C1 segment of cervical spinal cord (tissue), 14 donors: ENCODE measurements at places on chromosomes 2 and 18.

DNA sequence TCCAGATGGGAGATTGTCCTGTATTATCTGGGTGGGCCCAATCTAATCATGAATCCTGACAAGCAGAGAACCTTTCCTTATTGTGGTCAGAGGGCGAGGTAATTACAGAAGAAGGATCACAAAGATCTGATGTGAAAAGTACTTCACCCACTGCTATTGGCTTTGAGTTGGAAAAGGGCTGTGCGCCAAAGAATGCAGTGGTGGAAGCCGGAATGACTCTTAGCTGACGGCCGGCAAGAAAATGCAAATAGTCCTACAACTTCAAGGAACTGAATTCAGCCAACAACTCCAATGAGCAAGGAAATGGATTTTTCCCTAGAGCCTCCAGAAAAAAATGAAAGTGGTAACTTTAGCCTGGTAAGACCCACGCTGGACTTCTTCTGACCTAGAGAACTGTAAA, 67.3 kb downstream of the CTNNA2 start:
- DNase-seq, result no peak

GRCh38 chr18:46322941-46323340, 218.8 kb downstream of the HAUS1 start:
- DNase-seq, result no peak

GRCh38 chr2:138365581-138365980, 136.0 kb upstream of the SPOPL start:
- DNase-seq, result no peak

DNA sequence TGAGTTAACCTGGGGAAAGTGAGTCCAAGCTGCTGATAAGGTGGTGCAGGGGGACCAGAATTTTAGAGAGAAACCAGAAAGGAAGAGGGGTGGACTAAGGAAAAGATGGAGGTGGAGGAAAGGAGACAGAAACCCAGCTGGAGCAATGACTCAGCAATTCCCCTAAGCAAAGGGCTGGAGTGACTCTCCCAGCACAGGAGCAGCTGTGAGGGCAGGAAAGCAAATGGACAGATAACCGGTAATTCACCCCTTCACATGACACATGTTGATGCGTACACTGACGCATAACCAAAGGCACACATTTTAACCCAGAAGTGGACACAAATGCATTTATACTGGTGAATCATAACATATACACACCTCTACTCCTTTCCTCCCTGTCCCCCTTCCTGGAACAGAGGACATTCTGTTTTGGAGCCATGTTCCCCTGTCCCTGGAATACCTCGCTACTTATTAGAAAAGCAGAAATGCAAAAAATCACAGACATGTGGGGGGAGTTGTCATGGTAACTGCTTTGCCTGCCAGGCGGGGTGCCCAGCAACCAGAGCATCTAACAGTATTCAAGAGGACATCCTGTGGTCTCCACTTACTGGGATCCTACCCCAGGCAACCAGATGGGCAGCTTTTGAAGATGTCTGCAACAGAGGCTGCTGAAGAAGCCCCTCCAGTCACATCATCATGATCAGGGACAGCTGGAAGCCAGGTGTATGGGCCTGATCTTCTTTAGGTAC, 4.7 kb downstream of the CDK5R2 start:
- DNase-seq, result no peak

GRCh38 chr2:38406597-38407110, 29.6 kb upstream of the ATL2 start:
- no peak for DNase-seq

DNA sequence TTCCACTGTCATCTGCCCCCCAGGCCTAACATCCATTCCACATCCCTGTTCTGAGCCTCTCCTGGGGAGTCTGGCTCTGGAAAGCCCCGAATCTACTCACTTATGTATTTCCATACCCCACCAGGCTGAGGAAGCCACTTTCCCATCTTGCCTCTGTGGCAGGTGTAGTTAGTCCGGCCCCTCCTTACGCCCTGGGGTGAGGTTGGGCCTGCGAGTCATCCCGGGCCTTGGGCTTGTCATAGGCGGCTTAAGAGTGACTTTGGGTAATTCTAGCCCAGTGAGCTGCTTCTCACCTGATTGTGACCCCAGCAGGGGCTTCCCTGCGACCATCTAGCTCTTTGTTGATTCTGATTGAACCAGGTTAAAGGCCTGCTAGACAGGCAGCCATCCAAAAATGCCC, 21.1 kb downstream of the PCARE start:
- no peak for DNase-seq

DNA sequence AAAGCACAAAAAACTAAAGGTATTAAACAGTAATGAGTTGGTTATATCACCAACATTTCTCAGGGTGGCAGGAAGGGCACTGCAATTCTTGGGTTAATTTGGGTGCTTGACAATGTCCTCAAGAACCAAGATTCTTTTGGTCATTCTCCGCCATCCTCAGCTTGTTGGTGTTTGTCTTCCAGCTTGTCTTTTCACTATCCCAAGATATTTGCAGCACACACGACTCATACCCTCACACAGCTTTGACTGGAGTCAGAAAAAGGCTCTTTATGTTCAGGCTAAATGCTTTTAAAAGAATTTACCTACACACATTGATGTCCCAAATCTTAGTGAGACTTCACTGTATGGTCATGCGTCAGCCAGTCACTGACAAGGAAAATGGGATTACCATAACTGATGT, 12.5 kb downstream of the GREB1L start:
- DNase-seq, result no peak

DNA sequence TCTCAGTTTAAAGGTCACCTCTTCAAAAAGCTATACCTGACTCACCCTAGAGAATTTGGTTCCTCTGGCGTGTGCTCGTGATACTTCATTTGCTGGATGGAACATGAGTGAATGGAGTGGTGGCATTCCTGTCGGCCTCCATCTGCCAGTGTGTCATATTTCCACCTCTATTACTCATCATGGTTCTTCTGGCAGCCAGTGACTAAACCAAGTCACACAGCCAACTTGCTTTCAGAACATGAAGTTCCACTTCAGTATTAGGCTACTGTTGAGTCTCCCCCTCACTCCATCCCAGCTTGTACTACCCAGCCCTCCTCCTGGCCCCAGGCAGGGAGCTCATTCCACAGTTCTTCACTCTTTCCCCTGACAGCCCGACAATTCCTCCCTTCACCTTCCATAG, 169.8 kb downstream of the MREG start:
- no peak for DNase-seq

GRCh38 chr2:37802211-37802752, 122.8 kb upstream of the RMDN2 start:
- DNase-seq, result no peak

DNA sequence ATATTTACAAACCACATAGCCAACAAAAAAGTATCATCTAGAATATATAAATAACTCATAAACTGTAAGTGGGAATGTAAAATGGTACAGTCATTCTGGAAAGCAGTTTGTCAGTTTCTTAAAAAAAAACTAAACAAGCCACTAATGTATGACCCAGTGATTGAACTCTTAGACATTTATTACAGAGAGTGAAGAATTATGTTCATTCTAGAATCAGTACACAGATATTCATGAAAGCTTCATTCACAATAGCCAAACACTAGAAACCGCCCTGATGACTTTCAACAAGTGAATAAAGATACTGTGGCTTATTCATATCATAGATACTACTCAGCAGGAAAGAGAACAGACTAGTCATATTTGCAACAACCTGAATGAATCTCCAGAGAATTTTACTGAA, 1541.5 kb downstream of the LRP1B start:
- no peak for DNase-seq

DNA sequence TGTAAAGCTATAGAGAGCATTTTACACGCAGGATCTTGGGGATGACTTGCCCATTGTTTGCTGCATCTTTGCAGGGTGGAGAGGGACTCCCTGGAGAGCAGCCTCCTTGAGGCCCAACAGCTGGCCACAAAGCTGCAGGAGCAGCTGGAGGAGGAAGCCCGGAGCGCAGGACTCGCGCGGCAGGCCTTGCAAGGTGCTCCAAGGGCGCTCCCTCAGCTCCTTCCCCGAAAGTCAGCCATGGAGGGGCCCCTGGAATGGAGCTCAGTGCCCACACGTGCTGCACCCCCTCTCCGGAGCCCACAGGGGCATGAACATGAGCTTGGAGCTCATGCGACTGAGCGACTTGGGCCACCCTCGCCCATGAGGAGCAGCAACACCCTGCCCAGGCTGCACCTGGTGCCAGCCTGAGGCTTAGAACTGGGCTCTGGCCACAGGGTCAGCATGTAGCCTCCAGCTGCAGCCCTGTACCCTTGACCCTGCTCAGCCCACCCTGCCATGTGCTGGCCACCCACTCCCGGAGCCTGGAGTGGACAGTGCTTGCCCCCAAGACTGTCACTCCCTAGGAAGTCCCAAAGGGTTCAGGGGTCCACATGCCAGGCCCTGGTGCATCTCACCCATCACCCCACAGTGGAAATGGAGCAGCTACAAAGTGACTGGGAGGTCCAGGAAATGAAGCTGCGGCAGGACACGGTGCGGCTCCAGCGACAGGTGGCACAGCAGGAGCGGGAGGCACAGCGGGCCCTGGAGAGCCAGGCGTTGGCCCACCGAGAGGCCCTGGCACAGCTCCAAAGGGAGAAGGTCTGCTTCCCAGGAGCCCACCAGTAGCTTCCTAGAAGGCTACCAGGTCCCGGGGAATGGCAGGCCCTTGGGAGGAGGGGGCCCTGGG, 43.0 kb downstream of the CROCC2 start:
- DNase-seq, result no peak

DNA sequence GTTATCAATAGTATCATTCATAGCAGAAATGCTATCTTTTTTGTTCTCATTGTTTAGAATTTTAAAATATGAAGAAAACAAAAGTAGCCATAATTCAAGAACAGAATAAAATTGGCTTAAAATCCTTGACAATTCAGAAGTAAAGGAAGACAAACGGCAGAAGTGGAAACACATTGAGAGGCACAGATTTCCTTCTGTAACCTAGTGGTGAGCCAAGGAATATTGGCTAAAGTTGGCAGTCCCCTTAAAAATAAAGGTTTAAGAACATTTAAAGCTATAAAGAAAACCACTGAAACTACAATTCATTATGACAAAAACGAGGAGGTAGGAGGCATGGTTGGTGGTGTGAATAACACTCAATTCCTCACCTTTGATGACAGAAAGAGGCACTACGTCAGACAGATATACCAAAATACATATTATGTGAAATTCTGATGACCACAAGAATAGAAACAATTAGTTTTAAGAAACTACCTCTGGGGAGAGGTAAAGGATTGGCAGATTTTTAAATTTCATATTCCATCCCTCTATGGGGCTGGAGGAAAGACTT, 42.3 kb downstream of the SFT2D3 start:
- no peak for DNase-seq

DNA sequence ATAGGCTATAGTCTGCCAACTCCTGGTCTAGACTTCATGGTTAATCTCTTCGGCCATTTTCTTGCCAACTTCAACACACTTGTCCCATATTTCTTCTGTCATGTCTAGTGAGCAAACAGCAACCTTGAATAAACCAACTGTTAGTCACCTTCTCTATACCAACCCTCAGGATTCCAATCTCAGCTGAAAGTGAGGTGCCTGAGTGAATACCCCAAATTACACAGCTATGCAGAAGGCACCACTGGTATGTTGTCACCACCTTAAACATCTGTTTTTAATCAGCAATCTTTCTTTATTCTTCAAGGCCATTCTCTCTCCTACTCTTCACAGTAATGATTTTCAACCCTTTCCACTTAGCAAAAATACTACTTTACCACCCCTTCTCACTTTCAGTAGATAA, 39.3 kb downstream of the THOC1 start:
- DNase-seq, result no peak

DNA sequence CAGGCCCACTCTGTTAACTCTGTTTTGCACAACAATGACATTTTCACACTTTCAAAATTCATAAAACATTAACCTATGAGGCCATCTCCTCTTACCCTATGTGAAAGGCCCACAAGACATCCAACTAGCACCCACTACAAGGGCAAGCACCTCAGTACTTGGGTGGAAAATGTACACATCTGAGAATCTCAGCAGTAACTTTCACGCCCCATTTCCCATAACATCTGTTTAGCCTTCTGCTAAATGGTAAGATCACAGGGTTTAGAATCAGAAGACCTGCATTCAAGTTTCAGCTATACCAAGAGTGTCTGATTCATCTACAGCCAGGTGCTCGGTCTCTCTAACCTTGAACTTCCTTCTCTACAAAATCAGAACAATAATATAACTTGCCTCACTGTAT, 89.2 kb downstream of the SP100 start:
- DNase-seq, result no peak

GRCh38 chr2:27638709-27639108, 9.9 kb downstream of the GPN1 start:
- no peak for DNase-seq

- DNase-seq, result no peak
Measured at GRCh38 chr2:8189316-8189715, 492.5 kb upstream of the ID2 start.

DNA sequence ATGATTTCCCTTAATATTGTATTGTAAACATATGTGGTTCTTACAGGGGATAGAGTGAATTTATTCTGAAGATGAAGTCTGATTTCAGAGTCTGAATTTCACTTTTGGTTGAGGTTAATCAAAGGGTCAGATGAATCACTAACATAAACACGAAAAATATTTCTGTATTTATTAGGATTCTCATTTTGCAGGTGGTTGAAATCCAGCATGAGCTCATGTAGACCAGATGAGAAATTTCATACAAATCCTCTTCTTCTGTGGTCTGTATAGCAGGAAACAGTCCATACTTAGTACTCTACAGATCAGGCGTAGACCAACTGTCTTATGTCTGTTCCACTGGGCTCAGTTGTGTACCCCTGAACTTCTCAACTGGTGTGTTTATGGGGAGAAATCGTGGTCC, 157.8 kb downstream of the BABAM2 start:
- DNase-seq, result no peak
